HFF-Myc (cell line): ENCODE measurements at places on chromosomes 1 and 21.

DNA sequence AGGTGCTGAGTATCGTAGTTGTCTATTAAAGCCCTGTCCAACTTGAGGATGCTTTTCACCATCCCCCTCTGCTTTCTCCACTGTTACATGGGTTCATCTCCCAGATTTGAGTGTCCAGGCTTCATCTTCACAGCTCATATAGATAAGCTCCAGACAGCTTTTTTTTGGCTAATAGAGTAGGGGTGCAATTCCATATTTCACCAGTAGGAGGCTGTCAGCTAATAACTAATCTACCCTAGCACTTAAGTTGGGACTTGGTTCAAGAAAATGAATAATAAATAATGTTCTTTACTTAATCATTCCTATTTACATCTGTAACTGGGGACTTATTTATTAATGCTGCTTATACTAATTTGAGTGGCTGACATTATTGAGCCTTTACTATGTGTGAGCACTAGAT, 124.5 kb downstream of the IGSF21 start:
- no peak for DNase-seq

- DNase-seq = no peak
Observed at GRCh38 chr1:37238364-37239224, 204.3 kb upstream of the GRIK3 start.

GRCh38 chr21:35525443-35525842, 476.3 kb upstream of the RUNX1 start:
- DNase-seq = no peak

GRCh38 chr21:14985306-14985705, 79.5 kb downstream of the NRIP1 start:
- no peak for DNase-seq

DNA sequence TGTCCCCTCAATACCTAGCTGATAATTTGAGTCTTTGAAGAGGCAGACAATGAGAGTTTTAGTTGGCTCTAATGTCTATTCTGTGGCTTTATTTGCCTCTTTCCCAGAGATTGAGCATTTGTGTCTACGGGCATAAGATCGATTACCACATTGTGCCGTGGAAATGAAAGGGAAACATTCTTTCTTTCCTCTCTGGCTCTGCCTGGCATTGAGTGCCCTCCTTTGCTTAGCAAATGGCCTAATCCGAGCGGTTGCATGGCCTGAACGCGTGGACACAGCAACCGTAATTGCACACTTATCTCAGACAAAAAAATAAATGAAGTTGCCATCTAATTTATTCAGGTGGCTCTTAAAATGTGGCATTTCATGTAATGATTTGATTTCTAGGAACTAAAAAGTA, 247.9 kb downstream of the ADGRL2 start:
- no peak for DNase-seq

DNA sequence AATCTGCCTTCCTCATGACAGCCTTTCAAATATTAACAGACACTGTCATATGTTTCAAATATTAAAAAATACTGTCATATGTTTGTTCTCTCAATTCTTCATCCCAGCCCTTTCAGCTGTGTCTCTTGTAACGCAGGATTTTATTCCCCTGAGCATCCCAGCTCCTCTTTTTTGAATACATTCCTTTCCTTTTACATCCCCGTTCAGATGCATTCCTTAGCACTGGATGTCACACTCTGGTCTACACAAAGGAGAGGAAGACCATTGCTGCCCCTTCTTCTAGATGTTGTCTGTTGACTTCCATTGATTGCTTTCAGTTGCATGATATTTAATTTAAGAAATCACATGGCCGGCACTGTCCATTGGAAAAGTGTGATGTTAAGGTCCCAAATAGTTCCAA, 117.4 kb upstream of the PAXBP1 start:
- DNase-seq = no peak

- DNase-seq = no peak
Observed at GRCh38 chr21:31288191-31288590, 55.9 kb downstream of the TIAM1 start.

- DNase-seq = no peak
Observed at GRCh38 chr1:97691325-97691724, 229.5 kb downstream of the DPYD start.
